ENCODE measurements at places on chromosomes 11 and 22.

GRCh38 chr11:35969089-35970042, 25.5 kb downstream of the LDLRAD3 start:
- no peak for DNase-seq

GRCh38 chr11:88415495-88415894, 78.0 kb upstream of the CTSC start:
- DNase-seq, result no peak

DNA sequence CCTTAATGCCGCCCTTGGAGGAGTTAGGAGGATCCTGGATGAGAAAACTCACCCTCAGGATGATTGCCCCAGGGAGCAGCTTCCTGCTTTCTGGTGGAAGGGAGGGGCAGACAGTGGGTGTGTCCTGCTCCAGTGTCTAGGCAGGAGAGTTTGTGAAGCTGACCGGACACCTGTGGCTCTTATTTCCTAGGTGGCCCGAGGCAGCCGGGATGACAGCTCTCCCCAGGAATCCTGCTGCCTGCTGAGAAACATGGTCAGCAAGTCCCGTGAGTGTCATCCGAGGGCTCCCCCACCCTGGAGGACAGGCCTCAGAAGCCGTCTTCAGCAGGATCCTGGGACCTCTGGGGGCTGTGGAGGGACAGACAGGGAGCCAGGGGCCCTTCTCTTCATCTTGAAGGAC, 50.4 kb downstream of the ST3GAL4 start:
- DNase-seq, result no peak

- DNase-seq, result no peak
Observed at GRCh38 chr11:87137711-87138110, 100.0 kb downstream of the TMEM135 start.

- DNase-seq, result no peak
Observed at GRCh38 chr22:41047801-41048211, 44.6 kb upstream of the EP300 start.

DNA sequence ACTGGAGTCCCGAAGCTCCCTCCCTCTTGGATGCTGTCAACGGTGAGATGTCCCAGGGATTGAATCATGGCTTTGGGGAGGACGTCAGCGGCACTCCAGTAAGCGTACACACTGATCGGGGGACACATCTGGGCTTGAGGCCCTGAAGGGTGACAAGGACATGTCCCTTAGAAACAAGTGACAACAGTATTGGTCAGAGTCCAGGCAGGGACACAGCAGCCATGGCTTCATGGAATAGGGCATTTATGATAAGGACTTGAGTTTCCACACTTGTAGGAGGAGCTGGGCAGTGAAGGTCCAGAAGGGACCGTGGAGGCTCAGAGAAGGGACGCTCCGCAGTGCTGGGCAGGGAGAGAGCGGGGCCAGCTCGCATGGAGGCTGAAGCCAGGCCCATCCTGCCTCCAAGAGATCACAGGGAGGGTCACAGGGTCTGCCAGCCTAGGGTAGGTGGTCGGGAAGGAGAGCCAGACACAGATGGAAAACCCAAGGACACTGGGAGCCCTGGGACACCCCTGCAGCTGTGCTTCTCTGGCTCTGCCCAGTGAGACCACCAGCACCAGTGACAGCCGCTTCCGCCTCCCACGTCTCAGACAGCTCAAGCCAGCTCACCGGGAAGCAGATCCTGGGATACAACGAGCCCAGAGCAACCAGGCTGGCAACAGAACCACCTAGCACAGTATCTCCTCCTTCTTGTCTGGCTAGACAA, 22.9 kb upstream of the RFPL3 start:
- DNase-seq, result no peak

GRCh38 chr22:46657655-46657953, 37.4 kb downstream of the GRAMD4 start:
- no peak for DNase-seq

GRCh38 chr11:62062223-62062861, 61.5 kb upstream of the INCENP start:
- DNase-seq, result no peak

DNA sequence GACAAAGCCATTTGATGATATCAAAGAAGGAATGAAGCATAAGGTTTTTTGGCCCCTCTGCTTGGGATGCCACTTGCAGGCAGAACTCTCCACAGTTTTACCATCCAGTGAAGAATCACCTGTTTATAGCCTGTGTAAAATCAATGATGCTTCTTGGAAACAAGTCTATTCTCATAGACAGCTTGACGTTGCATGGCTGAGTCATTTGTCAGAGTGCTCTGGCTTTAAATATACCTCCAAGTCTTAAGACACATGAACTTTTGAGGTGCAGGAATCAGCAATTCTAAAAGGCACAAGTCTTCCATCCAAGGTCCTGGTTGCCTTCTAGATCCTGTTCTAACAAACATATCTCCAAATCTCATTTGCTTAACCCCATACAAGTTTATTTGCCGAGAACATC, 53.6 kb upstream of the KIRREL3 start:
- DNase-seq, result no peak

DNA sequence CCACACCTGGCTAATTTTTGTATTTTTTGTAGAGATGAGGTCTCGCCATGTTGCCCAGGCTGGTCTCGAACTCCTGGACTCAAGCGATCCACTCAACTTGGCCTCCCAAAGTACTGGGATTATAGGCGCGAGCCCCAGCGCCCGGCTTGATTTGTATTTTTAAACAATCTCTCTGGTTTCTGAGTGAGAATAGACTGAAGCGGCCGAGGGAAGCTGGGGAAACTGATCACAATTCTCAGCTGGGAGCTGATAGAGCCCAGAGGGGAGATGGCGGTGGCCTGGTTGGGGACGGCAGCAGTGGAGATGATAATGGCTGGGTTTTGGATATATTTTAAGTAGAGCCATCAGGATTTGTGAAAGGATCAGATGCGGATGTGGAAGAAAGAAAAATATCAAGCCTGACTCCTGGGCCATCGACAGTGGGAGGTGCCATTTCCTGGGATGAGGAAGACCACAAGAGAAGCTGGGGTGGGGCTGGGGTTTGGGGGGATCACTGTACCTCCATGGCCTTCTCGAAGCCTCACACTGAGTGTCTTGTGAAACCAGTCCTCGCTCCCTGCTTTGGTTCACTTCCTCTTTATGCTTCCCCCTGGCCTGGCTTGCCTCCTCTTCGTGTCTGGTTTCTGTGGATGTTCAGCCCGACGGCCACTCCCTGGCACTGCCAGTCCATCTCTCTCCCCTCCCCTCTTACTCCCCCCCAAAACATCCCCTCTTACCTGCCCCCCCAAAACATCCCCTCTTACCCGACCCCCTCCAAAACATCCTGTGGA, 51.9 kb downstream of the IGLL1 start:
- no peak for DNase-seq

DNA sequence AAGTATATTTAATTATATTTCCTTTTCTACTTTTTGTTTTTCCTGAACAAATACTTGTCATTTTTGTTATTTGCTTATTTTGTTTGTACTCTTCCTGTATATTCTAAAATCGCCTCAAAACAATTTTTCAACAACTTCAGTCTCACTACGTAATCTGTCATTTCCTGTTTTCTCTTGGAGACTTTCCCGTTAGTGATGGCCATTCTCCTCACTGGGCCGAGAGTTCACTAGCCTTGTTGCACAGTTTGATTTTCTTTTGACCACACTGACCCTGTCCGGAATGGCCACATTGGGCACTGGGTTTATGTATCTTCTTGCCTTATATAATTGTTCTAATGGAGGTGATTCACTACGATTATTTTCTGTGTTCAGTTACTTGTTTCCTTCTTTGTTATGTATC, 726.1 kb downstream of the FAM181B start:
- DNase-seq, result no peak

GRCh38 chr11:86910592-86910991, 44.6 kb downstream of the FZD4 start:
- DNase-seq, result no peak

DNA sequence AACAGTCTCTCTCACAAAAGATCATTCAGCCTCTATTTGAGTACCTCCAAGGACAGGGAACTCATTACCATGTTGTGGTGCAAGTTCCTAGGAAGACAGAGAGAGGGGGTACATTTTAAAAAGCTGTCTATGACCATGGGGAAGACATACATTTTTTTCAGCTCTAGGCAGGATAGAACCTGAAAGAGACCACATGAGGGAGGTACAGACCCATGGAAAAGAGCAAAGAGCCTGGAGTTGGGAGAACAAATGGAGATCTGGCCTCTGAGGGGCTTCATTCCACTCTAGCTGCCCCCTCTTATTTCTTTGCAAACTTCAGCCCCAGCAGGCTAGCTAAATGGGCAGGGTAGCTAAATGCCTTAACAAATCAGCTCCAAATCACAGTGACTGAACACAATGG, 36.3 kb downstream of the KCNC1 start:
- DNase-seq, result no peak

DNA sequence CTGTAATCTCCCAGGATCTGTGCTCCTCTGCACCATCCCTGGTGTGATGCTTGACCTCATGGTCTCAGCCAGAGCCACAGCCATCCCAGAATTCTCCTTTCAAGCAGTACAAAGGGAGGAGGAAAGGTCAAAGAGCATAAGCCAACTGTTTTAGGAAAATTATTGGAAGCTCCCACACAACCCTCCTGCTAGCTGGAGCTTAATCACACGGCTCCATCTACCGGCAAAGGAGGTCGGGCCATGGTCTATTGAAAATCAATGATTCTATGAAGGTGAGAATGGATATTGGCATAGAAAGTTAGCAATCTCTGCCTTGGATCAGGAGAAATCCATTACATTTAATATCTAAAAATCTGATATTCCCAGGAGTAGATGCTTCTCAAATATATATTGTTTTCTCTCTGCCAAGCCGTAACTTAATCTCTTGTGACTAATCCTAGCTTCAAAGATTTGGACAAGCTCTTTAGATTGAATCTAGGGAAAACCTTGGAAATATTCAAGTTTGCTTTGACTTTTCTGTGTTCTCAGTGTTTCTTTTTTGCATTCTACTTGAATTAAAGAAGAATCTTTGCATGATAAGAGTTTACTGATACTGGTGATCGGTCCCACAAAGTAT, 259.6 kb downstream of the NTM start:
- DNase-seq, result no peak

- DNase-seq, result no peak
Observed at GRCh38 chr11:125952559-125952958, 6.7 kb downstream of the VSIG10L2 start.

GRCh38 chr22:44955102-44955501, 54.7 kb downstream of the PHF21B start:
- DNase-seq, result no peak

DNA sequence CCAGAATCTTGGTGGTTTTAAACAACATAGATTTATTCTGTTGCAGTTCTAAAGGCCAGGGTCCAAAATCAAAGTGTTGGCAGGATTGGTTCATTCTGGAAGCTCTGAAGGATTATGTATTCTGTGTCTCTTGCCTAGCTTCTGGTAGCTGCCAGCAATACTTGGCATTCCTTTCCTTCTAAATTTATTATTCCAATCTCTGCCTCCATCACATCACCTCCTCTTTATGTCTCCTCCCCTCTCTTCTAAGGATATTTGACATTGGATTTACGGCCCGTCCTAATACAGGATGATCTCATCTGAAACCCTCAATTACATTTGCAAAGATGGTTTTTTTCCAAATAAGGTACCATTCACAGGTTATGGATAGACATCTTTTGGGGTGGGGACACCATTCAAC, 186.5 kb downstream of the SBF2 start:
- no peak for DNase-seq

DNA sequence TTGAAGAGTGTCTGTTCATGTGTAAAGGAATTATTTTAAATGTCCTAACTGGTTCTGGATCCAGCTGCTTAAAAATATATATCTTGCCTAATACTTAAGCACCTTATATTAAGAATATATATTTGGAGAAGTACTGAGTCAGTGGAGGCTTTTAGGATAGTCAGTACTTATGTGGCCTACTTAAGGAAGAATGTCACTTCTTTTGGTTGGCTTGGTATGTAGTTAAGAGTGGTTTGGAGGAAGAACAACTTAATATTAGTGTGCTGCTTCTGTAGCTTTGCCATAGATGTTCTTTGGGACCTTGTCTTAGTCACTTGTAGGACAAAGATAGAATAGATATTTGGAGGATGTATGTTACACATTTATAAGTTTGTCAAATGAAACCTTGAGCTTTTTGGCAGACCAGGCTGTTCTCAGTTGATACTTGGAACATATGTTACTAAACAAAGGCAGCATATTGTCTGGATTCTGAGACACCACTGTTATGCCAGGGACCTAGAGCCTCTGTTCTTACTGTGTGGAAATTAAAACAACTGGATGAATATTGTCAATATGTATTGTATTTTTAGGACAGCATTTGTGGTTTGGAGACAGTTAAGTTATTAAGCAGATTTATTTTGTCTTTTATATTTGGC, 4.9 kb downstream of the HIPK3 start:
- DNase-seq, result no peak

DNA sequence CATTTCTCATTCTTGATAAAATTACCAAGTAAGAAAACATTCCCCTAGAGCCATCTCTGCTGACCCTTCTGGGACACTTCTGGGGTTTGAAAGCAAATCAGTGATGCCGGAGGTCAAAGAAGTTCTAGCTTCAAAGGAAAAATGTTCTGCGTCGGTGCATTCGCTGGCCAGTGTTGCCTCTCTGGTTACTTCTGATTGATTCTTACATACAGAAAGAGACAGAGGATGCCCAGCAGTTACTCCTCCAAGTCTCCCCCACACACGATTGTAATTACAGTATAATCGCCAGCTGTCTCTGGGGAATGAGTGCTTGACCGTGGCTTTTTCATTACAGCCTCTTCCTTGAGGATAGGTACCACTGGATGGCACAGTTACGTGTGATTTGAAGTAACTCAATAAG, 150.9 kb downstream of the SNX19 start:
- no peak for DNase-seq

DNA sequence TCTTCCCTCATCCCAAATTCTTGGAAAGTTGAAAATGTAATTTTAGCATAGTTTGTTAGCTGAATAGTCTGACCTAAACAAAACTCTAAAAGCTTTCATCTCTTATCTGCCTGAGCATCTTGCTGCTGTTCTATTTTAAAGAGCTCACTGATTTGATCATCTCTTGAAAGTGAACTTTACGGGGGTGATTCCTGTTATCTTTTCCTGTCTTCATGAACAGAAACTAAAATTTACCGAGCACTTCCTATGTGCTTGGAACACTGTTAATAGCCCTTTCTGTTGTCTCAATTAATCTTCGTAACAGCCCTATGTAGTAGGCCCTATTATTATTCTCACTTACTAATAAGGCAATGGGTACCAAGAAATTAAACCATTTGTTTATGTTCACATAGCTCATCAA, 12.3 kb downstream of the AMOTL1 start:
- DNase-seq, result no peak

GRCh38 chr22:50274771-50275170, 4.6 kb upstream of the MAPK11 start:
- DNase-seq, result no peak

DNA sequence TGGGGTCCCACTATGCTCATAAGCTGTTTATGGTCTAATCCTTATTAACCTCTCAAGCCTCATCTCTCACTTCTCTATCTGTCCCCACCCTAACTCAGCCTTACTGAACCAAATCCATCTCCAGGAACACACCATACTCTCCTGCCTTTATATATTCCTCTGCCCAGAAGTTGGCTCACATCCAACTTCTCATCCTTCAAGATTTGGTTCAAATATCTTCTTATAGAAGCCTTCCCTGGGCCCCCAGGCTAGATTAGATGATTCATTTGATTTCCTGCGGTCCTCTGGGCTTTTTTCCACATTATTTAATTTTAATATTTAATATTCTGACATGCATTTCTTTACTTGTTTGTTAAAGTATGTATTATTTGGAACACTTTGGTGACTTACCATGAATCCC, 23.2 kb downstream of the MEI1 start:
- no peak for DNase-seq

GRCh38 chr11:45918962-45919675, 1.4 kb upstream of the PEX16 start:
- no peak for DNase-seq
